GM12864 (cell line): ENCODE measurements at places on chromosomes 12 and 14.

DNA sequence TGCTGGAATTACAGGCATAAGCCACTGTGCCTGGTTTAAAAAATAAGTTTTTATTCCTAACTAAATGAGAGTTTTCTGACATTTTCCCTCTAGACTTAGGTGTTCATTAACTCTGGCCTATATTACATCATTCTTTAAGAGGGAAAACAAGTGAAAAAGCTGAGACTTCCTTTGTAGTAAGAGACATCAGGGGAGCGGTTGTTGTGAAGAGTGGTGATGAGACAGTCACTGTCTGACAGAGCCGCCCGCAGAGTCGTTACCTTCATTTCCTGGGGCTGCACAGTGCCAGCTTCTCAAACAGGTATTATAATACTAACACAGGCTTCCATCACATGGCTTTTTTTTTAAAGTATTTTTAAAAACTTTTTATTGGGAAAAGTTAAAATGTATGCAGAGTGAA, 19.7 kb upstream of the TDRD9 start:
- DNase-seq: no peak

GRCh38 chr14:61668282-61668681, 27.0 kb upstream of the HIF1A start:
- DNase-seq: no peak

DNA sequence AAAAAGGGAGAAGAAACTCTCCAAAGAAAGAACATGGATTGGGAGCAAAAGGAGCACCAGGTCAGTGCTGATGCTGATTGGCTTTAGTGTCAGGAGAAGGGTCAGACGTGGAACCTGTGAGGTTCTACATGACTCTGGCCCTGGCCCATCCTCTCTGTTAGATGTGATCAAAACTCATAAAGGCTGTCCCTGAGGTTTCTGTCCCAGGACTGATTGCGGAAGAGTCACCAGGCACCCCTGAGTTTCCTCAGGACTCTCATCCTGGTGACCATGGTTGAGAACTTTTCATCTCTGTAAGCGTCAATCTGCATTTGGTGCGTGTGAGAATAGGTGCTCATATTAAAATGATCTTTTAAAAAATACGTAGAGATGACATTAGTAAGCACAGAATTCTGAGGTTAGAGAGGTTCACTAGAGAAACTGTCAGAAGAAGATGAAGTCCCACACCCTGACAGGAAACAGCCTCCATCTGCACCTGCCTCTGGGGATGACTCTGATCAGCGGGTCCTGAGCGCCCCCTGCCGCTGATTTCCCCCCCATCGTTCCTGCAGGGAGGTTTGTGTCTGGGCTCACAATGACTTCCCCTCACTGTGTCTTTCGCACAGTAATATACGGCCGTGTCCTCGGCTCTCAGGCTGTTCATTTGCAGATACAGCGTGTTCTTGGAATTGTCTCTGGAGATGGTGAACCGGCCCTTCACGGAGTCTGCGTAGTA, 741.8 kb downstream of the TMEM121 start:
- DNase-seq: no peak

DNA sequence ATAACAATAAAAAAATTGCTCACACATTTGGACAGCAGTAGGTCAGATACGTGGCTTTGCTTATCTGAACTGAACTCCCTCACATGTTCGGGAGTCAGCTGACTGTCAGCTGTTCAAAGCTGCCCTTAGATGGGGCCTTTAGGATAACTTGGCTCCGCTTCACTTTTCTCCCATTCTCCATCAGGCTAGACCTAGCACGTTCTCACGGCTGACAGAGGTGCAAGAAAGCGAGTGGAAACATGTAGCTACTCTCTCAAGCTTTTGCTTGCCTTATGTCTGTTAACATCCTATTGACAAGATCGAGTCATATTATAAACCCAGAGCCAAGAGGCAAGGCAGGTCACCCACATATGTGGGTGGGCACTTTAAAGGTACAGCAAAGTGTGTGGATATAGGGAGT, 112.0 kb upstream of the PDZRN4 start:
- DNase-seq: no peak

DNA sequence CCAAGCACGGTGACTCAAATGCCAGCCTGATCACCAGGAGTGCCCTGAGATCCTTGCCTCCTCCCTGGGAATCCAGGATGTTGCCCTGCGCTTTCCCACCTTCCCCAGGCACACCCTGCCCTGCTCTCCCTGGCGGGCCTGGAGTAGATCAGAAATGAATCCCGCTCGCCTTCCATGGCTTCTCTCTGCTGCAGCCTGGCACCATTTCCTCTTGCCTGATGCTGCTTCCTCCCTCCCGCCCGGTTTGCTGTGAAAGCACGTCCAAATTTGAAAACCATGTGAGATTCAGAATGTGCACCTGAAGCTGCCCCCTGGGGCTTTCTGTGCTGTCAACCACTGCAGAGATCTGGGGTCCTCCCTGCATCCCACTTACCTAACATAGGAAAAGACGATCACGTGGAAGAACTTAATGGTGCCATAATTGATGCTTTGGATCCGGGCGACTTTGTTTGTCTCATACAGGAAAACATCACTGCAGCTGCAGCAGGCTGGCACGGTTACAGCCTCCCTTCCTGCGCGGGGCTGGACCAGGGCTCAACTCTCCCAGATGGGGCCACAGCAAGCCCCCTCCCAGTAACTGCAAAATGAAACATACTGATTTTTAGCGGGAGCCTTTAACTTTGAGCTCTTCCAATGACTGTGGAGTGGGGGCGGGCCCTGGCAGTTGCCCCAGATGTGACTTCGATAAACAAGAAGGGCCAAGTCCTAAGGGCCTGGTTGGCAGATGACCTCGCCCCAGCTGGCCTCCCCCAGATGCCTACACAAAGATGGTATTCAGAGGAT, 24.9 kb upstream of the C12orf76 start:
- DNase-seq: no peak

DNA sequence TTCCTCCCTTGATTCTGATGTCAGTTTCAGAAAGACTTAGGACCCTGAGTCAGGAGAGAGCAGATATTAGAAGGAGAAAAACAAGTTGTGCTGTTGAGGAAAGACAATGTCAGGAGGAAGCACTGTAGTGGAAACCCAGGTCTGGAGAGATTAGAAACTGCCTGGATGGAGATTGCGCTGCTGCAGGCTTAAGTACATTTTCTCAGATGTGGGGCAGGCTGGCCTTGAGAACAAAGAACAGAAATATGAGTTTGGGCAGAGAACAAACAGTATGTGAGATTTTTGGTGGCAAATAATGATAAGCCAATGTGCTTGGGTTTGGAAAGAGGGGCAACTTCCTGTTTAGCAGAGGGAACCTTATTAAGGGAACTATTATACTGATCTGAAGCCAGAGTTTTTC, 74.3 kb upstream of the PRMT8 start:
- no peak for DNase-seq

GRCh38 chr12:87685696-87686095, 343.5 kb downstream of the C12orf50 start:
- DNase-seq: no peak

GRCh38 chr12:91210144-91210543, 27.5 kb upstream of the DCN start:
- no peak for DNase-seq

DNA sequence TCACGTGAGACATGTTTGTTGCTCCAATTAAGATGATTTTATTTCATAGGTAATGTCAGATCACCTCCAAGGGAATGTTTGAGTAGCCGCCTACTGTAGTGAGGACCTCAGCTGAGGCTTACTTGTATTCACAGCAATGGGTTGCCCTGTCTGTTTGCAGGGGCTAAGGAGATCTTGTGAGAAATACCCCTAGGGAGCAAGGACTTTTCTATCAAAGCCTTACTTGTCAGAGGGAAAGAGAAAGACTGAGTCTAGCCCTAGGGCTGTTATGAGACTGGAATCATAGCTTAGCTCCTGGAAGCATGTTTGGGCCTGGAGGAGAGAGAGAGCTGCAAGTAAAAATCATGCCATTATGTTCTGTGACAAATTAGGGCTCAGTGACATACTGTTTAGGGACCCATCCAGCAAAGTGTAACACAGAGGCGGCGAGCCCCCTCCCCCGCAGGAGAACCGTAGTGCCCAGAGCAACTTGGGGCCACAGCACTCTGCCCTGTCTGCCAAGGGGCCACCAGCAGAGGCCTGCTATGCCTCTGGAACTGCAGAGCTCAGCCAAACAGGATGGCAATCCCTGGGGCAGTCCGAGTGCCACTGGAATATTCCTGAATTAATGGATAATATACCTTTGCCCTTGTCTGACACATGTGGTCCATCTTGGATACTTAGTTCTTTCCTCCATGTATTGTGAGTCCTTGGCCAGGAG, 178.8 kb downstream of the DACT1 start:
- DNase-seq: no peak

DNA sequence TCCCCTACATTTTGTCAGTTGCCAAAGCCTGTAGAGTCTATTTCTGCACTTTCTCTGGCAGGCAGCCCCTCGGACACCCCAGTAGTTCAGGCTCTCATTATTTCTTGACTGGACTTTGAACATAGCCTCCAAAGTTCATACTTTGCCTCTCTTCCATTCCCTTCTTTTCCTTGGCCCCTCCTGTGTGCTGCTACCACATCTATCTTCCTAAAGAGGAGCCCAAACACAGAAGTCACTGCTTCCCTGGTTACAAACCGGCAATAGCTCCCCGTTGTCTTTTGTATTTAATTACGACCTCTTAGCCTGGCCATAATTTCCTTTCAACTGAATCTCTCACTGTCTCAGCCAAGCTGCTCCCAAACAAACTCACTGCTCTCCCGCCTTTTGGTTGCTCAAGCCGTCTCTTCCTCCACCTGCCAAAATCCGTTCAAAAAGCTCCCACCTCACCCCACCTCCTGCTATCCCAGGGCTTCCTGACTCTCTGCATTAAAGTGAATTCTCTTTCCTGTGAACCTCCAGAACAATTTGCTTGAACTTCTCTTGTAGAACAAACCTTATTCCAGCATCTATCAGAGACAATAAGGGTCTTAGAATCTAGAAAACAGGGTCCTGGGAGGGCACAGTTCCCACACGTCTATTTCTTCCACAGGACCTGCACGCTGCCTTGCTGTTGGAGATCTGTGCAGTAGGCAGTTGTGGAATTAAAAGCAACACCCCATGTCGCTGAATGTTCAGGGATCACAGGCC, 46.9 kb downstream of the PRMT8 start:
- no peak for DNase-seq

DNA sequence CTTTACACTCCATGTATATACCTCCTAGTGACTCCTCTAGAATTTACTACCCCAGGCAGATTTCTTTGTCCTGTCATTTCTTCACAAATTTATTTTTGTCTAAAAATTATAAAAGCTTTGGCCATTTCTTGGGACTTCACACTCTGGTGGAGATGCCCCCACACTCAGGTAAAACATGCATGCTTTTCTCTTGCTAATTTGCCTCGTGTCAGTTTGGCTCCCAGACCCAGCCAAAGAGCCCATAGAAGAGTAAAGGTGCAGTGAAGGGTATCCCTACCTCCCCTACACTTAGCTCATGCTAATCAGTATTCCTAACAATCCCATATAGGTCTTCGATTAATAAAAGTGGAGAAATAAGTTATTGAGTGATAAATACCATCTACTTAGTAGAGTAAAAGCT, 256.5 kb upstream of the KRR1 start:
- DNase-seq: no peak

- no peak for DNase-seq
These were observed 43.4 kb downstream of the WDR20 start for GRCh38 chr14:102182936-102183619.

GRCh38 chr14:68893566-68893965, 85.5 kb downstream of the ACTN1 start:
- no peak for DNase-seq

DNA sequence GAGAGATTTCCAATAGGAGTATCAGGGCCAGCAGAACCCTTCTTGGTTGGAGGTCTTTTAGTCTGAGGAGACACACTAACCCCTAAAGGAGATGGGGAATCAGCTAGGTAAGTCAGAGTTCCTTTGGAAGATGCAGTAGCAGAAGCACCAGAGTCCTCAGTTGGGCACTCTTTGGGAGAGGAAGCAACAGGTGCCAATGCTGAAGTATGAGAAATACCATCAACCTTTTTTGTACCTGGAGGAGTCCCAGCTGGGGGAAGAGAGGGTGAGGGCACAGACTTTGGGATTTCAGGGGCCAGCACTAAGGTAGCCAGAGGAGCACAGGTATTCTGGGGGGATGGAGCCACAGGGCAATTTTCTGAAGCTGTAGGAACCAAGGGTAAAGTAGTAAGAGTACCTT, 6.0 kb downstream of the NACA start:
- DNase-seq: no peak

DNA sequence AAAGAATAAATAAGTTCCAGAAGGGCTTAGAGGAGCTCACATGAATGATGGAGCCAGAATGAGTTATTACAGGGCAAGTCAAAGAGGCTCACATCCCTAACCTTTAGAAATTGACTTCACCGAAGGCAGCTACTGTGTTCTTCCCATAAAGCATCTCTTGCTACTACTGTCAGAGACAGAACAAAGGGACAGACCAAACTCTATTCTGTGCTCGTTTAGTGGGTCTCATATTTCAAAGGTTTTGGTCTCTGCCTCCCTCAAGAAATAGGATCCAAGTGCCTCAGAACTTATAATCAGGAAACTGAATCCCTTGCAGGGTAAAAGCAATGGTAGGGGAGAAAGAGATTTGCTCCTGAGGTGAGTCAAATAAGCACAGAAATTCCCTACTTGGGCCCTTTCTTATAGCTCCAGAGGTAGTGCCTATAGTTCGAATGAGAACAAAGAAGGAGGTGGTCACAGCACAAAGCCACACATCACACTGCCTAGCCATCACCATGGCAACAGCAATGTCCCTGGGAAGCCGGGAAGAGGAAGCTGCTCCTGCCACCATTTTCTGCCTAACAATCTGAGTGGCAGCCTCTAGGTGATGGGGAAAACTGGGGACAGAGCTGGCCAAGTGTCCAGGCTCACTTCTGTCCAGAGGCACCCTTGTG, 294.9 kb downstream of the FOXN3 start:
- no peak for DNase-seq

- no peak for DNase-seq
These were observed 180.5 kb downstream of the PRKCH start for GRCh38 chr14:61501714-61502458.

GRCh38 chr12:110972866-110973265, 52.5 kb upstream of the MYL2 start:
- DNase-seq: no peak

DNA sequence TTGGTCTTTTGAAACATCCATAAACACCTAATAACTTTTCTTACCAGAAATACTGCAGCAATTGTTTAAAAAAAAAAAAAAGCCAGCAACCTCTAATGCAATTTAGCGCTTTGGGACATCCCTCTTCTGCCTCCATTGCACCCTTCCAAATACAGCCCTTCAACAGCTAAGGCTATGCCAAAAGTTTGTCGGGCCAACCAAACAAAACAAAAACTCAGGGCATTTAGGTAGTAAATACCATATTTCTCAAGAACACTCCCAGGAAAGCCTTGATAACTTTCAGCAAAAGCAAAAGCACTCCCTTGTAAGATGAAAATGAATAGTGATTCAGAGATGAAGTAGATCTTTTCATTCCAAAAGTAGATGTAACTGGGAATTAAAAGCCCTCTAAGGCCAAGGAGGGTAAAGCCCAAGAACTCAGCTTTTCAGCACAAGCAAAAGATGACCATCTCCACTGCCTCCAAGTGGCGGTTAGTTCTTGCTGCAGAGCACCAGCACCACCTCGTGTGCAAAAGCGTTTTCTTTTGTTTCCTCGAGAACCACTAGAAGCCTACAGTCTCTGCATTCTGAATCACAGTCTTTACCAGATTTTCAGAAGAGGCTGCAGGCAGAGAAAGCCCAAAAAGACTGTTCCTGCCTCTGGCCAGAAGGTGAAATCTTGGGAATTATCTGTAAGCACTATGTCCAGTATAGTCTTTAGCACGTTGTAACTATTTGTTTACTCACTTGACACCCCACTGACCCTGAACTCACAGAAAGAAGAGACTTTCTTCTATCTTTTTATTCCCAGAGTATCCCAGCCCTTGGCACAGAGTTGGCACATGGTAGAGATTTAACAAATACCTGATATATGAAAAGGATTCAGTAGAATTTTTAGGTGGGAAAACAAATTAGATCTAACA, 53.1 kb downstream of the SIX6 start:
- DNase-seq: peak; percentile 19
